ENCODE measurements at places on chromosomes 5 and 9.

GRCh38 chr5:120146787-120147186 lies 317.3 kb upstream of the PRR16 start:
- no peak for DNase-seq

GRCh38 chr5:27845248-27845647 lies 806.9 kb upstream of the CDH9 start:
- DNase-seq, result no peak

DNA sequence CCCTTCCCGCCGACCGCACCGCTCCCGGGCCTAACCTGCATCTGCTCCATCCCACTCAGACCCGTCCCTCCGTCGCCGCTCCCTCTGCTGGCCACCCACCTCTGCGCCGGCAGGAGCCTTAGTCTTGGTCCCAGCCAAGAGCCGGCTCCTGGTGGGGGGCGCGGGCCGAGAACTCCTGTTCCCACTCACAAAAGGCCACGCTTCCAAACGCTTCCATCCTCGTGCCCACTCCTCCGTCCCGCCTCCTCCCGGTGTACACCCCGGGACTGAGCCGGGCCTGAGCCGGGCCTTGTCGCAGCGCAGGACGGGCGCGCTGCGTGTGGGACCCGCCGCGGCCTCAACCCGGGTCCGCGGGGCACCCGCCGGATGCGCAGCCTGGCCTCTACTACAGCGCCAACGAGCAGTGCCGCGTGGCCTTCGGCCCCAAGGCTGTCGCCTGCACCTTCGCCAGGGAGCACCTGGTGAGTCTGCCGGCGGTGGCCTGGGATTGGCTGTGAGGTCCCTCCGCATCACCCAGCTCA lies 7.5 kb downstream of the ADAMTS13 start:
- no peak for DNase-seq

- DNase-seq, result no peak
Measured at GRCh38 chr5:175800656-175801081, 70.7 kb upstream of the CPLX2 start.

- no peak for DNase-seq
Measured at GRCh38 chr5:154010660-154011059, 28.1 kb downstream of the FAM114A2 start.

- no peak for DNase-seq
Measured at GRCh38 chr5:11588803-11589202, 315.4 kb downstream of the CTNND2 start.

GRCh38 chr5:32840606-32841005 lies 129.5 kb downstream of the NPR3 start:
- no peak for DNase-seq

GRCh38 chr9:104304925-104305324 lies 199.1 kb upstream of the OR13F1 start:
- no peak for DNase-seq

DNA sequence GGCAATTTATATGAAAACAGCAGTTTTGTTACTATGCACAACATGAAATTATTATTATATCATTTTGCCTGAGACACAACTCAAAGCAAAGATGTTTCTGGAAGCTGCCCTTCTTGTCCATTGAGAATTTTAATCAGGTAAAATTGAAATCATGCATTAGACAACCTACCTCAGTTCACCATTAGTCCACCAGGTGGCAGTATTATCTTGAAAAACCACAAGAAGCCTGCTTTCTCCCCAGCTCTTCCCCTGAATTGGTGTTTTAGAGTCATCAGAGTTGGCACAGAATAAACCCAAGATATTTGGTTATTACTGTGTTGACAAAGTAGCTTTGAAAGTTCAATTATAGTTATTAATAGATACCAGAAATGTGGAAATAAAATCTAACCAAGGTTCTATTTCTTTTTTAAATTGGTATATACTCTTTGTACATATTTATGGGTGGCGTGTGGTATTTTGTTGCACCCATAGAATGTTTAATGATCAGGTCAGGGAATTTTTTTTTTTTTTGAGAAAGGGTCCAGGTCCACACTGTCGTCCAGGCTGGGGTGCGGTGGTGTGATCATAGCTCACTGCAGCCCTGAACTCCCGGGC lies 25.7 kb downstream of the UTP15 start:
- no peak for DNase-seq

DNA sequence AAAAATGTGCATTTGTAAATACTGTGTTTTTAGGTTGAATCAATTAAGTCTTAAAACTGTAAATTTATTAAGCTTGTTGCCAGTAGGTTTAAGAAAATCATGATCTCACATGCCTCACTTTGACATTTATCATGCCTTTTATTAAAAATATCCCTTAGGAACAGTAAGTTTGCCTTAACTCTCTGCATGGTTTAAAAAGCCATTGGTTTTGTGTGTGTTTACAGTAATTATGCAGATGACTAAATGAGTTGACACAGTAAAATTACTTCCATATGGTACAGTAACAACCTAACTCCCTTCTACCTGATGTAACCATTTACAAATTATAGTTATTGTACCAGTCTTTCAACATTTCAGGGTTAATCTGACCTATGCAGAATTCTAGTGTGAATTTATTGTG lies 6.5 kb downstream of the RPS6 start:
- DNase-seq, result no peak

DNA sequence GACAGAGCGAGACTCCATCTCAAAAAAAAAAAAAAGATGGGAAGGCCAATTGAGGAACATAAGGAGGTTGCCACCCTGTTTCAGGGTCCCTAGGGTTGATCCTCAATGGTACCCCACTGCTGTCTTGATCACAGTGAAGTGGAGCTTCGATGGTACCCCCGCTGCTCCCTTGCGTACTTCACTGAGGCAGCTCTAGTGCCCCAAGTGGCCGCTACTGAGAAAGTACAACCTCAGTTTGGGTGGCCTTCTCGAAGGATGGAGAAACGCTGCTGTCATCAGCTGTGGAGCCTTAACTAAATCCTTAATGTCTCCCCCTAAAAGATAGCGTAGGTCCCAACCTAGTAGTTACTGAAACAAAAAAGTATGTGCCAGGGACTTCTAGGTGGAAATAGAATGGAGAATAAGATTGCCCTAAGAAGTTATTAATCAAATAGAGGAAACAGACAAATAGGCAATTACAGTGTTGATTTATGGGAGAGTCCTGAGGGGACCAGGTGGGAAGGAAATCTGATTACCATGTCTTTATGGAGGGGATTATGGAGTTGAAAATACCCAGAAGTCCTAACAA lies 6.3 kb downstream of the TESK1 start:
- DNase-seq, result peak; percentile 37

DNA sequence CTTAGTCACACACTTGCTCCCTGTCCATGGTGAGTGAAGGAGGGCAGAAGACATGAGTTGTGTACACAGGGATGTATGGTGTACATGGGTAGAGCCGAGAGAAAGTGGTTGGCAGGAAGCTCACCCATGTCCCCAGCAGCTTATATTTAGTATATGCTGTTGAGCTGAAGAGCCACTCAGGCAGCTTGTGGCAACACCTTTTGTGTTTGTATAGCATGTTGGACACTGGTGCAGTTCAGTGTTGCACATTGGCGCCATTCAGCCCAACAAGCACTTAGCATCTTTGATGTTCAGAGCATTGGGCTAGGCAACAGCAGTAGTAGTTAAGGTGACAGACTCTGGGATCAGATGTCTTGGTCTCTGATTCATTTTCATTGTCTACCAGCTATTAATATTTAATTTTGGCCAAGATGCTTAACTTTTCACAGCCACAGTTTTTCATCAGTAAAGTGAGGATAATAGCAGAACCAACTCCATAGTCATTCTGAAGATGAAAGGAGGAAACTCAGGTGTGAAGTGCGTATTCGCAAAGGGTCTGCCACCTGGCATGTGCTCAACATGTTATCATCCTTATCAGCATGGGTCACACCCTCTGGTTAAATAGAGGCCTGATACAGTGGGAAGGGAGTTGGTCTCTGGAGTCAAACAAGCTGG lies 184.8 kb downstream of the NR3C1 start:
- DNase-seq, result no peak

GRCh38 chr5:129977810-129978209 lies 73.5 kb downstream of the CHSY3 start:
- DNase-seq, result no peak

DNA sequence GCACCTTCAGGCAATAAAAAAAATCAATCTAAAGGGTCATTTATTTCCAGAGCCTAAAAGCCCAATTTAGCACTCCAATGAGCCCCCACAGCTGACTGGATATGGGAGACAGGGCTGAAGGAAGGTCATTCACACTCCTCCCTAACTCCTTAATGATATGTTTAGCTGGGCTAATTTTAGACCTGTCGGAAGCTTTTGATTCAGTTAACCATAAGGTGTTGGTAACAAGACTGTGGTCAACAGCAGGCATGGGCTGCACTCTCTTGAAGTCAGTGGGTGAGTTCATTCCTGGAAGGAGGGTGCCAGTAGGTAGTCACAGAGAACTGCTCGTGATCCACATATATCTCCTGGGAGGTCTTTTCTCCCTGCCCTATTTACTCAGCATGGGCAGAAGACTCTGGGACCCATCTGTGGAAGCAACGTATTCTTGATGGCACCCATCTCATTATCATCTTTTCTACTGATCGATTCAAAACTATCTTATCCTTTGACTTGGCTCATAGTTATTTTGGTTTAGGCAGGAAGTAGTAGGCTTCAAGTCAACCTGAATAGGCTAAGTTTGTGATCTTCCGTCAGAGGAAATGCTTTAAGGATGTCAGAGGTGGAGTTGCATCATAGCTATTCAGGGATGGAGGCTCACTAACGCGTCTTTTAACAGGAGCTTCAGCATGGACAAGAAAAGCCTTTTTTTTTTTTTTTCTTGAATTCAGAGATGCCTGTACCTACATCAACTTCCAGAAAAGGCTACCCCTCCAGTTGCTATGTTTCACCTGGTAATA lies 367.7 kb upstream of the SLC30A5 start:
- DNase-seq, result no peak

- no peak for DNase-seq
Measured at GRCh38 chr5:150278916-150279315, 10.7 kb downstream of the CAMK2A start.

- DNase-seq, result no peak
Measured at GRCh38 chr9:70410368-70410767, 4.1 kb downstream of the KLF9 start.

DNA sequence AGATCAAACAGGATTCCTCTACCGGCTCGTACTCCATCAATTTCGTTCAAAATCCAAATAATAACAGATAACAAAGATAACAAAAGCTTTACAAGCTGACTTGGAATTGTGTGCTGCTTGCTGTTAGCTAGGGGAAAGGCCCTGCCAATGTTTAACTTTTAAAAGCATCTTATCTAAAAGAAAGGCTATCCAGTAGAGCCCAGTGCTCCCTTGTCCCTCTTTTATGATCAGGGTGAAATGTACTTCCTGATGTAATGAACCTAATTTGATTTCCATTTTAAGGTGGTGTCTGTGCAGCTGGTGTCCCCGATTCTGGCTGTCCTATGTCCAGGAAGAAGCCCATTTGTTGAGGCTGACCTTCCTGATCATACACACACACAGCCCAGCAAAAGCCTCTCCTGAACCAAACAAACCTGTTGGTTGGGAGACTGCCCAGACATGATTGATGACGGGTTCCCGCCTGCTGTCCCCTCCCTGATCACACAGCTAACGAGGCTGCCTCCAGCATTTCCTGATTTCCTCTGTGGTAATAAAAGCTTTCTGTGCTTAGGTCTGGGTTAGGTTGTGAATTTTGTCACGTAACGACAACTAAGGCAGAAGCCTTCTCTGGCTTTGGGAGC lies 54.1 kb downstream of the PWWP2A start:
- DNase-seq, result no peak

DNA sequence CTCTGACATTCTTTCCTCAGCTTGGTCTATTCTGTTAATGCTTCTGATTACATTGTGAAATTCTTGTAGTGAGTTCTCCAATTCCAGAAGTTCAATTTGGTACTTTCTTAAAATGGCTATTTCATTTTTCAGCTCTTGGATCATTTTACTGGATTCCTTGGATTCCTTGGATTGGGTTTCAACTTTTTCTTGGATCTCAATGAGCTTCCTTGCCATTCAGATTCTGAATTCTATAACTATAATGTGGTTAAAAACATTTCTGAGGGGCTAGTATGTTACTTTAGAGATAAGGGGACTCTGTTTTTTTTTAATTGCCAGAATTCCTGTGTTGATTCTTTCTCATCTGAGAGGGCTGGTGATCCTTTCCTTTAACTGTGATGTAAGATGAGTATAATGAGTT lies 136.4 kb downstream of the MCTP1 start:
- no peak for DNase-seq

DNA sequence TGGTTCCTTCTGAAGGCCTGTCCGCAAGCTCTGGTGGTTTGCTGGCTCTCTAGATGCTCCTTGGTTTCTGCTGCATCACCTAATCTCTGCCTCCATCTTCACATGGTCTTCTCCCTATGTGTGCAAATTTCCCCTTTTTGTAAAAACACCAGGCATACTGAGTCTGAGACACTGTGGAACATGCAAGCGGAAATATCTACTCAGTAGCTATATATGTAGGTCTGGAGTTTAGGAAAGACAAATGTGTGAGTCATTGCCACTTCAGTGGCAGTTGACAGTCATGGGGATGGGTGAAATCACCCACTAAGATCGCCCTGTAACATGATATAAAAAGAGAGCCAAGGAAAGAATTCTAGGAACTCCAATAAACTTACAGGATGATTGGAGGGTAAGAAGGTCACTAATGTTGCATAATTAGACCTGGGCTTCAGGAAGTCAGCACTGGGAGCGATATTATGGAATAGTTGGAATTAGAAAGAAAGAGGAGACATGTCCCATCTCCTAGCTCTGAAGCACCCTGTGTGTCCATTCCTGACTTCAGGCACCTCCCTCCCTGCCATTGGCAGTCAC lies 22.7 kb upstream of the UBLCP1 start:
- DNase-seq, result no peak

DNA sequence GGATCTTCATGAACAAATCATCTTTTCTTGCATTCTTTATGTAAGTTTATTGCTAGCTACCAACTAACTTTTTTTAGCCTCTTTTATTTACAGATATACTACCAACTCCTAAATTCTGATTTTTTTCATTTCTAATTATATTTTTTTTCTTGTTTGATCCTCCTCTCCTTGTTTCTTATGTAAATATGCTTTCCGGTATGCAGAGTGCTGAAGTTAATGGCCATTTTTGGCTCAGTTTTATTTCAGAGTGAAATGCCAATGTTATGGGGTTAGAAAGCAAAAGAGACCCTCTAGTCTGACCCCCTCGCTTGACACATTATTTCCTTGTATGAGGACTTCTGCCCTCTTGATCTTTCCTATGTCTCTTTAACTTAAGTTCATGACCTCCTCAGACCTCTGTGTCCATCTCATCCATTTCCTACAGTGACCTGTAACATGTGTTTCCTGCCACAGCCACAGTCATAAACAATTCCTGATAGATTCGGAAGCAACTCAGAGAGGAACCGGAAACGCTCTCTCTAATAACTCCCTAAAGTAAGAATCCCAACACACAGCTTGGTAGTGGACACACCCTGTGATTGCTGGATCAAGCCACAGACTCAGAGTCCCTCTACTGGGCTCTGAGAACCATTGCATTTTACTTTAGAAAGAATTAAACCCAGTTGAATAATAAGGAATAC lies 42.9 kb upstream of the AFAP1L1 start:
- no peak for DNase-seq

DNA sequence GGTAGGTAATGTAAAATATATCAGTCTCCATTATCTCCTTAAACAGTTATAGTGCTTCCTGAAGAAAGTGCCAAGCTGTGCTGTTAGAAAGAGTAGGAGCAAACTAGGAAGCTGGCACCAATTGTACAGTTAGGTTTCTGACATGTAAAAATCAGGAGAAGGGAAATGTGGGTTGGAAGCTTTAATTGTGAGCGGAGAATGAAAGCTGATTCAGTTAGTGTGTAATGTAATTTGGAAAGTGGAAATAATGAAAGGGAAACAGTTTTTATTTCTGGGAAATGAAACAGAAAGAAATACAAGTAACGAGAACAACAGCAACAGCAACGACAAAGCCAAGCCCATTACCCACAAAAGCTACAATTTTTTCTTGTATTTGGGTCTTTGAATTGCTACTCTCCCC lies 48.8 kb upstream of the JAK2 start:
- DNase-seq, result no peak

- no peak for DNase-seq
Measured at GRCh38 chr9:121997791-121998190, 95.3 kb downstream of the TTLL11 start.
